ENCODE measurements at places on chromosomes 11 and 22.

GRCh38 chr11:73452726-73453125 is 76.5 kb downstream of the RELT start:
- no peak for DNase-seq

GRCh38 chr11:65439331-65440181 is 17.0 kb downstream of the NEAT1 start:
- DNase-seq, result peak; percentile 56

- no peak for DNase-seq
These were observed 74.1 kb upstream of the B3GAT1 start for GRCh38 chr11:134486106-134486505.

GRCh38 chr11:86748296-86748695 is 52.0 kb upstream of the PRSS23 start:
- peak; percentile 48 for DNase-seq

- peak; percentile 32 for DNase-seq
These were observed 10.2 kb upstream of the CLNS1A start for GRCh38 chr11:77647654-77648305.

DNA sequence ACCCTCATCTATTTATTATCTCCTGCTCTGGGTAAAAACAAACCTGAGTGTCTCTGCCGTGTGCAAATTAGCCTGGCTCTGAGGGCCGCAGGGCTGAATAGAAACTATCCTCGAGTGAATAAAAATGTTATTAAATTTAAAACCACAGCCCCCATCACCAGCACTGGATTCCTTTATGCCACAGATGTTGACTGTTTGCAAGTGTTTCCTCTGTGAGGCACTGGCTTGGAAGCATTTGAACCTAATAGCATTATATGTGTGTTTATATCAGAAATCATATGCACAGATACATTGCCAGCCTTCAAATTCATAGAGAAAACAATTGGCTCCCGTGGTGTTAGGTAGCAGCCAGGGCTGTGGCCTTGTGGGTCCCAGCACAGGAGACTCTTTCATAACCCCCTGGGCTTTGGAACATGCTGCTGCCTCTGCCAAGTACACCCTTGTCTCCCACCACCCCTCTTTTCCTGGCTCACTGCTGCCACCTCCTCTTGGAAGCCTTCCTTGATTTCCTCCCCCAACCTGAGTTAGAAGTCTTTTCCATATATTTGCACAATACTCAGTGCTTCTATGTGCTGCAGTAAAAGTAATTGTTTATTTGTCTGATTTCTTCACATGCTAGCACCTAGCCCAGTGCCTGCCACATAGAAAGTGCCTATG is 294.4 kb downstream of the DDX10 start:
- no peak for DNase-seq

GRCh38 chr11:108351468-108351867 is 115.9 kb downstream of the C11orf65 start:
- no peak for DNase-seq

DNA sequence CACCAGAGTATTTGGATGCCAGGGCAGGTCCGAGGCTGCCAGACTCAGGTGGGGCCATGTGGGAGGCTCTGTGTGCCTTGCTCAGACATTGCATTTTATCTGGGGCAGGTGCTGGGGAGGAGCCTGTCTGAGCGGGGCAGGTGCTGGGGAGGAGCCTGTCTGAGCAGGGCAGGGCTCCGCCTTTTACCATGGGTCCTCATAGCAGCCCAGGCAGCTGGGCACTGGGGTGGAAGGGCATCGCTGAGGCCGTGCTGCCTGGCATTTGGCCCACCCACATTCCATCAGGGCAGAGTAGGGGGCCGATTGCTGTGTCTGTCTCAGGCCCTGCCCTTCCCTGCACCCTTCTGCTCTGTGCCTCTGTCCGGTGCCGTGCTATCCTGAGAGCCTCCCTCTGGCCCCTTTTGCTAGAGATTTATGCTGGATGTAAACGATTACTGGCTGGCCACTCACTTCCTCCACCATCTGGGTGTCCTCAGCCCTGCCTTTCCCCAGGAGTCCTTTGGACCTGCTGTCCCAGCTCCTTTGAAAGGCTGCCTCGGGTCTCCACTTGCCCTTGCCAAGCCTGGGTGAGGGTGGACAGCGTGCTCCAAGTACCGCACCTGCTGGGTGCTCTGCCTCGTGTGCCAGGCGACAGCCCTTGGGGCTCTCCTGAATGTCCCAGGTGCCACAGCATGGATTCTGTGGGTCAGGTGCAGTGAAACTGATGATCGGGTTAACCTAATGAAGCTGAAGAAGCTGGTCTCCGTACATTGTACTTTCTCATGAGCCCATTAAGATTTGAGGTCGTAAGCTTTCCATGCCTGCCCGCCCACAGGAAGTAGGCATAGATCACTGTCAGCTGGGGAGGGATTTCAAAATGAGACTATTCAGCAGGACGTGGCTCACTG is 281.6 kb downstream of the TBC1D22A start:
- no peak for DNase-seq

- peak; percentile 56 for DNase-seq
These were observed at the start of gene TPST2 for GRCh38 chr22:26589845-26590736. Gene TPST2, minus strand, starts transcription at chr22:26590132. Its CDS starts 48,502 bp downstream, at chr22:26541630.

- no peak for DNase-seq
These were observed 40.8 kb downstream of the GRAMD1B start for GRCh38 chr11:123470842-123471241.

- DNase-seq, result no peak
These were observed 14.0 kb downstream of the KCNQ1OT1 start for GRCh38 chr11:2685566-2686359.

DNA sequence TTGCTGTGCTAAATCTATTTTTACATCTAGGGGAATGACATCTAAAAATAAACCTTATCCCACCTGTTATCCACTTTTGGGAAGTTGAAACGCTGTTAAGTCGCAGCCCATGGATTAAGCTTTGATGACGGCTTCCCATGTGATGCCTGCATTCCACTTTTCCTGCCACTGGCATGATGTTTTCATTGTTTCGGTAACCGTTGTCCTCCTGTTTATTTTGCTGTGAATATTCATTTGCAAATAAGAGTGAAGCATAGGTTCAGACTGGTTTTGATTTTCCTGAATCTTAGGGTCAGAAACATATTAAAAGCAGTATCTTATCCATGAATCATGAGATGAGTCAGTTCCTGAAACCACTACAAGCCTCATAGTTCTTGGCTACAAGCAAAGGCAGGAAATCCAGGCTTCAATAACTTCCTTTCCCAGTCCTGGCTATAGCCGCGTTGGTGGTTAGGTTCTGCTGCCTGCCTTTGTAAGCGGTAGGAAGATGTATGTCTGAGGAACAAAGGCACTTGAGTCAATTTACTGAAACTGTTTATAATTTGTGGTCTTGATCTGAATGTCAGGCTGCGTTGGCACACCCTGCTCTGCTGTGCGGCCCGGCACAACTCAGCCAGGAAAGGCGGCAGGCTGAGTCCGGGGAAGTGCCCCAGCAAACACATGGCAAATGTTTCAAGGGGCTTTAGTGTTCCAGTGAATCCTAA is 19.4 kb downstream of the TEAD1 start:
- DNase-seq, result peak; percentile 98

GRCh38 chr11:36016263-36016662 is 72.4 kb downstream of the LDLRAD3 start:
- peak; percentile 47 for DNase-seq
